ENCODE measurements at places on chromosomes 2 and 18. TPM values are rescaled to one million over a fixed set of nuclear protein-coding genes. Genes with fewer than 3 reads are reported as not detected.

Gene NYAP2
- 0.15 TPM for total RNA-seq

Gene MAP3K19
- total RNA-seq: 34.3 TPM

Gene C2orf81
- 5.8 TPM for total RNA-seq

GRCh38 chr2:113966832-113967231, 76.9 kb downstream of the ACTR3 start:
- peak; percentile 44 for ATAC-seq

DNA sequence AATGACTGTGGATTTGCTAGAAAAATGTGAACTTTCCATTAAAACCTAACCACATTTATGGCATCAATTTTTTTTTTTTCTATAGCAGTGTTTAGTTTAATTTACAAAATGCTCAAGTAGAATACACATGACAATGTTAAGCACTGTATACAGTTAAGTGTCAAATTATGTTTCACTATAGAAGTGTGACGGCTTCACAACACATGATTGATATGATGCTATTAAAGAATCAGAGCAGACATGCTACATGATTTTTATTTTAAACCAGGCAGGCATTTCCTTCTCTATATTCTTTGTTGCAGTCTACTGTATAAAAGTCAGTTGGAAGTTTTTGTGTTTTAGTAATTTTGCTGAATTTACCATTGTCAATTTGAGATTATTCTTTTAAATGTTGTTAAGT, 43.6 kb downstream of the PROKR1 start:
- ATAC-seq: no peak

DNA sequence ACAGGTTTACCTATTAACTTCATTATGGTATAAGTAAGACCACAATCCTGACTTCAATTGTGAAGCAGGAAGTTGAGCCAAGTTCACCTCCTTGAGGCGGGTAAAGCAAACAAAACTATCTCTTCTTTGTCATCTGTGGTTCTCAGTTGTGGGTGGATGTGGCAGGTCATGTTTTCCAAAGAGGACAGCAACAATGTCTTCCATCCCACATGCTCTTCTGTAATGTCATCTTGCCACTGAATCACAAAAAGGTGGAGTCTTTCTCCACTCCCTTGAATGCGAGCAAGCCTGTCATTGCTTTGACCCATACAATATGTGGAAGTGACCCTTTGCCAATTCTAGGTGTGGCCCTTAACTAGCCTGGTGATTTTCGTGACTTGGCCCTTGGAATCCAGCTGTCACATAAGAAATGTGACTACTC, 98.7 kb downstream of the GRB14 start:
- ATAC-seq: no peak
